ENCODE measurements at places on chromosomes 11 and 22.

GRCh38 chr11:82024760-82025159 is 708.9 kb downstream of the FAM181B start:
- no peak for DNase-seq

GRCh38 chr11:35295751-35296150 is 123.6 kb downstream of the SLC1A2 start:
- DNase-seq = no peak

DNA sequence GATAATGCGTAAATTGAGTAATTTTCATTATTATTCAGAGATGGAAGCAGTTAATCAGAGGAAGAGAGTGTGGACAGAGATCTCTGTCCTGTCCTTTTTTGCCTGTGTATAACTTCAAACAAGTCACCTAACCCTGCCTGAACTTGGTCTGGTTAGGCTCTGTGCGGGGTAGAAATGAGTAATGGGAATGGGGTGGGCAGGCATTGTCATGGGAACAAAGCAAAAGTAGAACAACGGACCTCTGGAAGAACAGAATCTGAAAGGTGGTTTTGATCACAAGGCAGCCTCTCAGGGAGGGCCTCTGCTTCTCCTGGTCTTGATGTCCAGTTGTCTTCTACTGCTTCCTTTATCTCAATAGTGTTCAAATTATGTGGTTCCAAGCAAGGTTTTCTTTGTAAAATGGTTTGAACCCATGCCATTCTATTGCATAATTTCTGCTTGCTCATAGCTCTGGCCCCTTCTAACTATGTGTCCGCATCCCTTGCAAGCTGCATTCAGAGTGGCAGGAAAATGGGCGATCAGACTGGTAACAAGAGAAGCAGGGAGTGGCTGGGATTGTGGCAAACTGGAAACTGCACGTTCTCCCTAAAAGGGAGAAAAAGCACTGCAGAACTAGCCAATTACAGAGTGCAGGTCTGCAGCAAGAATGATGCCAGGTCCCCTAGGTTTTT is 76.1 kb downstream of the PRR5L start:
- no peak for DNase-seq

- DNase-seq = no peak
These were observed 5.1 kb downstream of the DNAL4 start for GRCh38 chr22:38788846-38789245.

All from activated T-cell treated with anti-CD3 and anti-CD28 coated beads, Interleukin-2, amount 50 U/mL, for 4 hours (primary cell).